Diencephalon (tissue), 1 donor: ENCODE measurements at places on chromosomes 4 and X. TPM values are rescaled to one million over a fixed set of nuclear protein-coding genes. Genes with fewer than 3 reads are reported as not detected.

RASL11B gene
- total RNA-seq: 6.7 TPM

PAGE1 gene
- not detected for total RNA-seq

UBE2A gene
- 39.4 TPM for total RNA-seq

PPP4R3C gene
- total RNA-seq: not detected

SPANXB1 gene
- total RNA-seq: not detected

ESX1 gene
- not detected for total RNA-seq

POU4F2 gene
- not detected for total RNA-seq

ARHGAP6 gene
- total RNA-seq: 4.4 TPM

CUL4B gene
- total RNA-seq: 68.7 TPM

TKTL1 gene
- 0.69 TPM for total RNA-seq

ANXA5 gene
- total RNA-seq: 76.4 TPM

CTSO gene
- 9.9 TPM for total RNA-seq

MAGEA2 gene
- total RNA-seq: not detected

UGT8 gene
- 15.0 TPM for total RNA-seq

TLR6 gene
- total RNA-seq: 4.6 TPM

STBD1 gene
- total RNA-seq: 1.6 TPM

S100P gene
- 0.46 TPM for total RNA-seq

GCNA gene
- 2.8 TPM for total RNA-seq

TEX13C gene
- not detected for total RNA-seq

CLOCK gene
- total RNA-seq: 37.1 TPM

SHROOM4 gene
- total RNA-seq: 3.0 TPM

EDA2R gene
- total RNA-seq: 1.2 TPM

NDST4 gene
- total RNA-seq: 17.3 TPM

BEX1 gene
- 172 TPM for total RNA-seq

RHOXF2B gene
- total RNA-seq: not detected

NSUN7 gene
- 12.9 TPM for total RNA-seq

CXCL11 gene
- total RNA-seq: not detected

PLAC8 gene
- 2.1 TPM for total RNA-seq

AR gene
- 1.8 TPM for total RNA-seq

IQCM gene
- not detected for total RNA-seq

CORIN gene
- 2.5 TPM for total RNA-seq

TASL gene
- 2.1 TPM for total RNA-seq

SLC9B1 gene
- total RNA-seq: 3.7 TPM

MAGEB2 gene
- total RNA-seq: not detected

HOPX gene
- total RNA-seq: 65.7 TPM

GPR82 gene
- total RNA-seq: not detected

USP11 gene
- total RNA-seq: 183 TPM

EVC2 gene
- 1.8 TPM for total RNA-seq

C4orf50 gene
- 19.4 TPM for total RNA-seq

MAP9 gene
- total RNA-seq: 94.1 TPM

AFM gene
- total RNA-seq: not detected

ARHGEF6 gene
- 26.8 TPM for total RNA-seq

OTUD6A gene
- not detected for total RNA-seq

AWAT2 gene
- total RNA-seq: not detected

RBMXL3 gene
- total RNA-seq: not detected

C4orf46 gene
- 22.4 TPM for total RNA-seq

FAM13A gene
- total RNA-seq: 27.2 TPM

PDGFRA gene
- total RNA-seq: 112 TPM

INTS6L gene
- total RNA-seq: 20.5 TPM

TMSB15C gene
- total RNA-seq: 30.4 TPM

MSX1 gene
- total RNA-seq: 2.1 TPM

ATP8A1 gene
- total RNA-seq: 197 TPM

CDS1 gene
- total RNA-seq: 22.6 TPM

FAM50A gene
- total RNA-seq: 26.1 TPM

TGIF2LX gene
- not detected for total RNA-seq
